ENCODE measurements at places on chromosomes 5 and 9.

DNA sequence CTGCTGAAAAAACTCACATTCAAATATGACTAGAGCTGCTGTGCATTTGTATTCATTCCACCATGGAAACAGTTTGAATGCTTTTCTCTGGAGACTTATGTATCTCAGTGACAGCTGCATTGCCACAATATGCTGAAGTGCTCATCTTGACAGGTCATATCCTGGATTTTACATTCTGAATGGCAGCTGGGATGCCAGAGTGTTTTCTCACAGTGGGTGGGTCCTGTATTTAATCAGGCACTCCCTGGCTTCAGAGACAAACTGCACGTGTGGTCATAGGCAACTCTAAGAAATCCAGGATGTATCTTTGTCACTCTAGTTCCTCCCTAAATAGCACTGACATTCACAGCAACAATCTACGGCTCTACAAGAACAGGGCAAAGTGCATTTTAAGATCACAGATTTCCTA, 75.6 kb downstream of the ST8SIA4 start:
- DNase-seq, result no peak

- no peak for DNase-seq
These were observed 11.6 kb downstream of the ANKHD1 start for GRCh38 chr5:140413230-140413629.

DNA sequence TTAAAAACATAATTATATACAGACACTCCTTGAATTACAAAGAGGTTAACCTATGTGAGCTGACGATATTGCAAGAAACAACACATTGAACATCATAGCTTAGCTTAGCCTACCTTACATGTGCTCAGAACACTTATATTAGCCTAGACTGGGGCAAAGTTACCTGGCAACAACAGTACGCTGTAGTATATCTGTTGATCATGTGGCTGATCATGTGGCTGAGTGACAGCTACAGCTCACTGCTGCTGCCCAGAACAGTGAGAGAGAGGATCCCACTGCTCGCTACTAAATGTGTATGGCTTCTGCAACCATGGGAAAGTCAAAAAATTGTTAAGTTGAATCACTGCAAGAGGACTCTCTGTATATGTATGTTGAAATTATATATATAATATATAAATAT, 169.9 kb downstream of the CDH9 start:
- no peak for DNase-seq

GRCh38 chr5:68459810-68460139, 244.2 kb downstream of the PIK3R1 start:
- DNase-seq, result no peak

DNA sequence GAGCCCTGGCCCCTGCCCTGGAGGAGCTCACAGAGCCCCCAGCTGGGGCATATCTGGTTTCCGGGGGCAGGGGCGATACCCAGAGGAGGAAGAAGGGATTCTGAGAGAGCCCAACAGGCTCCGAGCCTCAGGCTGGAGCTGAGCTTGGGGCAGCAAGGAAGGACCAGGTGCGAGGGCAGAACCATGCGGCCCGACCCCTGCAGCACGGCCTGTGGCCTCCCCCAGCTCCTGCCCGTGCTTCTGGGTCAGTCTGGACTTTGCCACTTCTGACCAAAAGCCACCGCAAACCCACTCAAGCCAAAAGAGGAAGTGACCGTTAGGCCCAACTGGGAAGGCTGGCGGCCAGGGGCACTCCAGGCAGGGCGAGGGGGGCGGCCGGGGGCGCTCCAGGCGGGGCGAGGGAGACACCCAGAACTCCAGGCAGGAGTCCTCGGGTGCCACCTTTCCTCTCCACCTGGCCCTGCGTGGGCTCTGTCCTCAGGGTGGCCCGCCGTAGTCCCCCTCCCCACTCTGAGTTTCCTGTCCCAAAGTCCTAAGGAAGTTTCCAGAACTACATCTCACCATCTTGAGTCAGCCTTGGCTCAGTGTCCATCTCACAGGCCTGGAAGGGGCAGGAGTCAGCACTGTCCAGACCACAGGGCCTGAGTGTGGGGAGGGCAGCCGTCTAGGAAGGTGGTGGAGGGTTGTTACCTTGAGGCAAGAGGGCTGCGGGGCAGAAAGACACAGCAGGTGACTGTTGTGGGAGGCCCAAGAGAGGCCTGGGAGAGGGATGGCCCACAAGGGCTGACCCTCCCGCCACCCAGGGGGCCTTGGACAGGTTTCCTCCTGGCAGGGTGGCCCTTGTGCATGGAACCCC, 946 bp upstream of the LTC4S start:
- DNase-seq, result no peak

Data from stromal cell of bone marrow (primary cell).